ENCODE measurements at places on chromosomes 12 and 14.

DNA sequence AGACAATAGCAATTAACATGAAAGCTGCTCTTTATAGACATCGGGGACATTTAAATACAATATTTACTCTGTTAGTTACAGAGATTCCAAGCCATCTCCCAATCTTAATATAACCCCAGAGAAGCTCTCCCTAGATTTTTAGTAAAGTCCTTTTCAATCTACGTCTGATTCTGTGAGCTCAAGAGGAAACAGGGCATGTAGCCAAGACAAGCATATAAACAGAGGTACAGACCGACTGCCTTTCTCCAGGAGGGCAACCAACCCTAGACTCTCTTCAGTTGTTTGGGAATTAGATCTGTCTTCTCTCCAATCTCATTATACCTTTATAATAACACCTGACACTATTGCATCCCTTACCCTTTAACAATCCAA lies 57.4 kb downstream of the TMTC1 start:
- DNase-seq = no peak

- DNase-seq = no peak
These were observed 2.1 kb downstream of the HELB start for GRCh38 chr12:66304296-66304900.

DNA sequence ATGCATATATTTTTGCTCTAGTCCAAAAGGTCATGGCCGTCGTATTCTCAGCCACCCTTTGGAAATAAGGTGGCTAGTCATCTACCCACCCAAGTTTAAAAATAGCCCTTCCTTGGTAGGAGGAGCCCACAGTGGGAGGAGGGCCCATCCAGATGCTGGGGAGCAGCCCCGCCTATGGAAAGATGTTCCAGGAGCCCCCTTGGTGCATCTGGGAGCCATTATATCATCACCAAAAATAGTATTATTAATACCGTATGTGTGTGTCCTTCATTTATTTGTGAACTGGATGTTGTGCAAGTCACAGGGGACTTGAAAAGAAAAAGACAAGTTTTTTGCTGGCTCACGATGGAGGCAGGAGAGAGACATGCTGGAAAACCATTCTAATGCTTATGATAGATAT lies 34.0 kb downstream of the EMP1 start:
- no peak for DNase-seq

GRCh38 chr12:57810450-57810849 lies 8.1 kb downstream of the AVIL start:
- no peak for DNase-seq

DNA sequence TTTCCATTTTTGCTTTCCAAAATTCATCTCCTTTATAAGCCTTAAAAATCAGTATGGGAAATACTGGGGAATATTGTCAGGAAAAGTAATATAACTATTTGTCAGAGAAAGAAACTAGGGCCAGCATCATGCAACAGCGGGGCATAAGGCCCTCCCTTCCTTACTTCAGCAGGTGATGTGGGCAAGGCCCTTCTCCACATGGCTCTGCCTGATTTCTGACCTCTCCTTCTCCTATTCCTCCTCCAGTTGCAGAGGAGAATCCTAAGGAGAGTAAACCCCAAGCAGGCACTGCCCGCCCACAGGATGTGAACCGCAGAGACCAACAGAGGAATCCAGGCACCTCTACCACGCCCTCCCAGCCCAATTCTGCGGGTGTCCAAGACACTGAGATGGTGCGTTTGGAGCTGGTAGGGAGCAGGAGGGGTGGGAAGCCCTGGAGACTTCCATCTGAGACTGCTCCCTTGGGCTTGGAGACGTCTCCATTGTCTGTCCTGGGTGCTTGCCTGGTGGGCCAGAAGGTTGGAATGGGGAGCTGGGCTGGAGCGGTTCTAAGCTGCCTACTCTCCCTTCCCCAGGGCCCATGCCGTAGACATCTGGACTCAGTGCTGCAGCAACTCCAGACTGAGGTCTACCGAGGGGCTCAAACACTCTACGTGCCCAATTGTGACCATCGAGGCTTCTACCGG lies 2.7 kb upstream of the SOAT2 start:
- DNase-seq = no peak

DNA sequence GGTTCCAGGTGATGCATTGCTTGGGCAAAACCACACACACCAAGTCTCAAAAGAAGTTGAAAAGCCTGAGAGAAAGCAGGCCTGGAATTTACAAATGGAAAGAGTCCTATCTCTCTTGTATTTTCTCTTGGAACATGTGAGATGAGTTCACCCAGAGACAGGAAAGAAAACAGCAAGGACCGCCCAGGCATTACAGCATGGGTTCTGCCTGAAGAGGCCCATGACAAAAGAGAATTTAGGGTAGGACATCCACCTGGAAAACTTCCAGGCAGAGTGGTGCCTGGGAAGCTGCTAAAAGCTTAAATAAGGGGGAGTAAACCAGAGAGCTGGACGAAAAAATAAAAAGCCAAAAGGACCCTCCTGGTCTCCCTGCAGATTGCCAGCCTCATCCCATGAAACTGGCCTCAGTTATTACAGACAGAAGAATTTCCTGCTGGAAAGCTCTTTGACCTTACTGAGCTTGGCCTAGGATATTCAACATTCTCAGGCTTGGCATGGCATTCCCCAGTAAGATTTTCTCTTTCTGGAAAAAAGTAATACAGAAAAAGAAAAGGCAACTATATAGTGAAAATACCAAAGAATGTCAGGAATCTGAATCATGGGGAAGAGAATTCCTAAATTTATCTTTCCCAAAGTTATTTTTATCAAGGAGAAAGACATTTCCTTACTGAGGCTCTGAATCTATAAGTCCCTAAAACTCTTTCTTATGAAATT lies 121.3 kb upstream of the NUDT4 start:
- no peak for DNase-seq

DNA sequence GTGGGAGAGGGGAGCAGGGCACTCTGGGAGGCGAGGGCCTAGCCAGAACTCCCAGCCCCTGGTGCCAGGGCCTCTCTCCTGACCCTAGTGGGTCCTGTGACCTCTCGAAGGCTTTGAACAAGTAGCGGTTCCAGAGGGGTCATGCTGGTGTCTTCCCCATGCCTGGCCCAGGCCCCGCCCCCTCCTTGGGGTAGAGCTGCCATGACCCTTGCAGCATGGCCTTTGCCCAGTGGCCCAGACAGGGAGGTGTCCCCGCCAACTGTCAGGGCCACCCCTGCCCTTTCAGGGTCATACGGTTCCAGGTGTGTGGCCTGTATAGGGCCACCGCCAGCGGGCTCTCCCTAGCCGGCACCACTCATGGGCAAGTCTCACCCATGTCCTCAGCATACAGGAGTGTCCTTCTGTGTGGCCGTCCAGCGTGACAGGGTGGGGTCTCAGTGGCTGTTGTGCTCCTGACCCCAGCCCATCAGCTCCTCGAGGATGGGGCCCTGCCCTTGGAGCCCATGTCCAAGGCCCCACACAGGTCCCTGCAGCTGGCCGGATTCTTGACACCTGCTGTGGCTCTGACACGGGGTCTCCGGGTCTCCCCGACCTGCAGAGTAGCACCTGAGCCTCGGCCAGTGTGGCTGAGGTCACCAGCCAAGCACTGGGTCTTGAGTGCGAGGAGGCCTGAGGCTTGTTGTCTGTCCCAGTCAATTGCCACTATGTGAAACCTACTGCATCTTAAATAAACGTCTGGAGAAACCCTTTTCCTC lies 34.6 kb downstream of the PACS2 start:
- DNase-seq = no peak

DNA sequence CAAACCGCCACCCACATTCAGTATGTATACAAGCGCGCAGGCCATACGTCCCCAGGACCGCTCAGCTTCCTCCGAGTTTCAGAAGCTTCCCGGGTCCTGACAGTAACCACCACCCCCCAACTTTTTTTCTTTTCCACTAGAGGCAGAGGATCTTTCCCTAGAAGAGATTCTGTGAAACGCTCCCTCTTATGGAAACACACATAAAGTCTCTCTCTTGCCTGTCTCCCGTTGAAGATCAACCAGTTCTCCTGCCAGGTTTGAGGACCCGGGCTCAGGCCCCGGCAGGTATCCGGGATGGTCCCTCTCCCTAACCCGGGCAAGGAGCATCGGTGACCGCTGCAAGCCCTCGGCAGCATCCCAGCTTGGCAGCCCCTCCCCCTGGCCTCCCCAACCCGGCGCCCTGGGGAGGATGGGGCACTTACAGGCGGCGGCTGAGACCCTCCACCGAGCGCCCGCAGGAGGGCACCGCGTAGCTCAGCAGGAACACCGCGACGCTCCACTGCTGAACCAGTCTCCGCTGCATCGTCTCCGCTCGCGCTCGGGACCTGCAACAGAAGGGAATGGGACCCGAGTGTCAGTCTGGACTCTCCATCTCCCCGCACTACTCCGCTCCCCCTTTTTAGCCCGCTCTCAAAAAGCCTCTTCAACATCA lies 3.4 kb downstream of the PTHLH start:
- no peak for DNase-seq

DNA sequence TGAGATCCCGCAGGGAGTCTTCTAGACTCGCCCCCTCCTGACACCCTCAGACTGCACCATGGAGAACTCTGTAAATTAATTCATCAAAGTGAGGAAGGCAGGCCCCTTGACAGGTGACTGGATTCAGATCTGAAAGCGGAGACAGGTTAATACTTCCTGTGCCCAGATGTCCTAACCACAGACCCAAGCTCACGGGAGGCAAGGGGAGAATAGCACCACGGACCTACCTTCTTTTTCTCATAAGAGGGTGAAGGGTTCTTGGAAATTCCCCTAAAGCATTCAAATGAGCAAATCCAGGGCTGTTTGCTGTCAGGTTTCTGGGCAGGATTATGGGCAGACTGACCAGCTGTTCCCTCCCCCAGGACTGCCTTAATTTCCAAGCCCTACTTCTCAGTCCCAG lies 170.0 kb downstream of the ZFP36L1 start:
- no peak for DNase-seq

- no peak for DNase-seq
These were observed 112.6 kb downstream of the CRADD start for GRCh38 chr12:93789767-93790166.

DNA sequence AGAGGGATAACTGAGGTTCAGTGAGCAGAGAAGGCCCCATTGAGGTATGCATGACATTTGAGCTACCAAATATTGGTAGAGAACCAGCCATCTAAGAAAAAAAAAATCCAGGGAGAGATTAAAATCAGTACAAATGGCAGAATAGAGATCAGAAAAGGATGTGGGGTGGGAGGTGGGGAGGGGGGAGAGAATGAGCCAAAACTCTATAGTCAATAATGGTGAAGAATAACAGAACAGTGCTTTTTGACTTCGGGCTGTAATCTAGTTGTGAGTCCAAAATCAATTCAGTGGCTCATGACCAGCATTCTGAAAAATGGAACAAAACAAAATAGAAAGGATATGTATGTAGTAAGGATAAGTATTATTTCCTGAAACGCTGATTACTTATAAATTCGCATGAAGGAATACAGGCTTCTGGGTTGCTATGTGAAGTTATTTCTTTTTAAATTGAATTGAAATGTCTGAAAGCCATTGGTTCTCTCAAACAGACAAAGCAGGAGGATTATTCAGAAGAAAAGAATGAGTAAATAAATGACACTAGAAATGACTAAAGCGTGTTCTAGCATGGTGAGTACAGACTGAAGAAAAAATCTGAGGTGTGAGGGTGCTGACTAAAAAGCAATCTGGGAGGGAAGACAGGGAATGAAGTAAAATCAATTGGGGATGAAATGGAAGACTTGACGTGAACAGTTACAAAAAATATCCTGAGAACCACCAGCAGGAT lies 72.4 kb downstream of the ATP2B1 start:
- no peak for DNase-seq

DNA sequence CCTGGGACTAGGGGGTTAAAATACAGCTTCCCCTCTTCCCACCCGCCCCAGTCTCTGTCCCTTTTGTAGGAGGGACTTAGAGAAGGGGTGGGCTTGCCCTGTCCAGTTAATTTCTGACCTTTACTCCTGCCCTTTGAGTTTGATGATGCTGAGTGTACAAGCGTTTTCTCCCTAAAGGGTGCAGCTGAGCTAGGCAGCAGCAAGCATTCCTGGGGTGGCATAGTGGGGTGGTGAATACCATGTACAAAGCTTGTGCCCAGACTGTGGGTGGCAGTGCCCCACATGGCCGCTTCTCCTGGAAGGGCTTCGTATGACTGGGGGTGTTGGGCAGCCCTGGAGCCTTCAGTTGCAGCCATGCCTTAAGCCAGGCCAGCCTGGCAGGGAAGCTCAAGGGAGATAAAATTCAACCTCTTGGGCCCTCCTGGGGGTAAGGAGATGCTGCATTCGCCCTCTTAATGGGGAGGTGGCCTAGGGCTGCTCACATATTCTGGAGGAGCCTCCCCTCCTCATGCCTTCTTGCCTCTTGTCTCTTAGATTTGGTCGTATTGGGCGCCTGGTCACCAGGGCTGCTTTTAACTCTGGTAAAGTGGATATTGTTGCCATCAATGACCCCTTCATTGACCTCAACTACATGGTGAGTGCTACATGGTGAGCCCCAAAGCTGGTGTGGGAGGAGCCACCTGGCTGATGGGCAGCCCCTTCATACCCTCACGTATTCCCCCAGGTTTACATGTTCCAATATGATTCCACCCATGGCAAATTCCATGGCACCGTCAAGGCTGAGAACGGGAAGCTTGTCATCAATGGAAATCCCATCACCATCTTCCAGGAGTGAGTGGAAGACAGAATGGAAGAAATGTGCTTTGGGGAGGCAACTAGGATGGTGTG lies 1.9 kb downstream of the GAPDH start:
- DNase-seq = no peak

GRCh38 chr14:68724914-68725313 lies 68.0 kb downstream of the ZFP36L1 start:
- no peak for DNase-seq

DNA sequence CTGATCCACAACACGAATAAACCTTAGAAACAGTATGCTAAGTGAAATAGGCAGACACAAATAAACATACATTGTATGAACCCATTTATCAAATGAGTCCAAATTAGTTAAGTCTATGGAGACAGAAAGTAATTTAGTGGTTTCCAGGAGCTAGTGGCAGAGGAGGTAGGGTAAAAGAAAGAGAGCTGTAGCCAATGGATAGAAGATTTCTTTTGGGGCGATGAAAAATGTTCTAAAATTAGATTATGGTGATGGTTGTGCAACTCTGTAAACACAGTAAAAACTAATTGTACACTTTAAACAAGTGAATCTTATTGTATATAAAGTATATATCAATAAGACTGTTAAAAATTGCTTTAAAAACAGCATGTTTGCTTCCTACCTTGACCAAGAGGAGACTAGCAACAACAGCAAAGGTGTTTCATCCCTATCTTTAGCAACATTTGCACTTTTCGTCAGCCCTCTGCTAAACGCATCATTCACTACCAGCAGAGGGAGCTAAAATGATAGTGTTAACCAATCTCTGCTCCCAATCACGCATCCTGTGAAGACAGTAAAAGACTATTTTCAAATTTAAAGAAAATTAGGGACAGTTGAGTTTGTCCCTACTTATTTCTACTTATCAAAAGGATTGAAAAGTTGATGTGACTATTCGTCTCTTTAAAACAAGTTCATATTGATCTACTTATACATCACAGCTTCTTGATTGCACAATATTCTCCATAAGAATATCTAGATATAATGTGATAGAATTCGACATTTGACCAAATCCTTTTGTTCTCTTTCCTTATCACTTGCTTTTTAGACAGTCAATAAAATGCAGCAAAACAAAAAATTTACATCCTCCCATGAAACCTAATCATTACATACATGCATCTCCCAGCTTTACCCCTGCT lies 24.0 kb upstream of the LGR5 start:
- DNase-seq = peak; percentile 44

Data from NCI-H1048 (cell line).